ENCODE measurements at places on chromosomes 3 and 15.
A peak's percentile ranks its signal among the peaks of the same experiment; 100 is the strongest.

- no peak for DNase-seq
Observed at GRCh38 chr3:180421721-180422120, 180.2 kb upstream of the TTC14 start.

DNA sequence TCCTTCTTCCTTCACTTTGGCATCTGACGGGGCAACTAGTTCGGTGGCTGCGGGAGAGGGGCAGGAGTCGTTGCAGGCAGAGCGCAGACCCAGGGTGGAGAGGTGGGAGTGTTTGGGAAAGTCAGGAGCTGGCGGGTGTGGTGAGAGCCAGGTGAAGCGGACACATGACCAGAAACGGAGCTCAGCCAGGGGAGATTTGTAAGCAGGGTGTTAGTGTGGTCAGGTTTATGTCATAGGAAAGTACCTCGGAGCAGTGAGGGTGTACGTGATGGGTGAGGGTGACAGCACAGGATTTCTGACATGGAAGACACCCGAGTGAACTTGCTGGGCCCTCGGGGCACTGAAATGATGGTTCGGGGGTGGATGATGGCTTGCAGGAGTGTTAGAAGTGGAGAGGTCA lies 247.4 kb upstream of the TPM1 start:
- DNase-seq: no peak

DNA sequence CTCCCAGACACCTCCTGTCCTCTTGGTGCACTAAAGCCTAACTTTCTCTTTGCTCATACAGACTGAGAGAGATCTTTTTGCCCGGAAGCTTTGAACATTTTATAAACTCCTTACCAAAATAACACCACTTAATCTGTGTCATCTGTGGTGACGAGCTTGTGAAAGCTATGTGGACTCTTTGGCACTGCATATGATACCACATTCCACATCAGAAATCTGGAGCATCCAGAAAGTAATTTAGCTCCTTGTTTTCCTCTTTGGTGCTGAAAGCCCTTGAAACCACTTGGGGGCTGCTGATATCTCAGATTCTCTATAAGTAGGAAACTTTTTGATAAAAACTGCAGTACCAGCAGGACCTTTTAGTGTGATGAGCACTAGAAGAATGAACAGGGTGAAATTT lies 128.3 kb downstream of the ALCAM start:
- DNase-seq: no peak

DNA sequence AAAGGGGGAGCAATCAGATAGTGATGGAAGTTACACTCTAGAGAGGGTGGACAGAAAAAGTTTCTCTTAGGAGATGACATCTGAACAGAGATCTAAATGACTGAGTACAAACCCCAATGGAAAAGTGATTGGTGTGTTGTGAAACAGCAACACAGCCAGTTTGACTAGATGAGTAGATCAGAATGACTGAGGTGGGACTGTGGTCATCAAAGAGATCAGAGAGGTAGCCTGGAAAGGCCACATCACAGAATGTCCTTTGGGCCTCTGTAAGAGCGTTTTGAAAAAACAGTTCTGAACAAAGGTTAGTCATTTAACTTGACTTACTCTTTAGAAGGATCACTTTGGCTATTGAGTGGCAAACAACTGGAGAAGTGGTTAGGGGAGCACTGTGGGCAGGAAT lies 10.6 kb downstream of the LRRC58 start:
- no peak for DNase-seq

DNA sequence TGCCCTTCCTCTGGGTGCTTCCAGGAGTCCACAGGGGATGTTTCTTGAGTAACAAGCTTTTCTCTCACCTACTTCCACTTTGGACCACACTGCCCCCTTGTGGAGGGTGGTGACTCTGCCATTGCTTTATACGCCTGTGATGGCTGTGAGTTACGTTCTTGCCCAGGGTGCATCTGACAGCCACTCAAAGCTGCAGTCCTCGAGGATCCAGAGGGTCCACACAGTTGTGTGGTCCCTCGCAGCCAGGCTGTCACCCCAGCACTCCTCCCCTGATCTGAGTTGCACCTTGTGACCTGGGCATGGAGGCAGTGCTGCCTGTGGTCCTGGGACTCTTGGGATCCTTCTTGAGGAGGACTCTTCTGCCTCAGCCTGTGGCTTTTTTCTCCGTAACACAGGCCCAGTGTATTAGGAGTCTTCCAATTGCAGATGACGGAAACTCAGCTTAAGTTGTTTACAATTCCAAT lies 23.4 kb downstream of the FOXL2 start:
- peak; percentile 78 for DNase-seq

Measured in femur (tissue), 1 donor.